ENCODE measurements at places on chromosomes 11 and 22.

GRCh38 chr11:74138021-74138420 is 32.8 kb downstream of the C2CD3 start:
- no peak for DNase-seq

DNA sequence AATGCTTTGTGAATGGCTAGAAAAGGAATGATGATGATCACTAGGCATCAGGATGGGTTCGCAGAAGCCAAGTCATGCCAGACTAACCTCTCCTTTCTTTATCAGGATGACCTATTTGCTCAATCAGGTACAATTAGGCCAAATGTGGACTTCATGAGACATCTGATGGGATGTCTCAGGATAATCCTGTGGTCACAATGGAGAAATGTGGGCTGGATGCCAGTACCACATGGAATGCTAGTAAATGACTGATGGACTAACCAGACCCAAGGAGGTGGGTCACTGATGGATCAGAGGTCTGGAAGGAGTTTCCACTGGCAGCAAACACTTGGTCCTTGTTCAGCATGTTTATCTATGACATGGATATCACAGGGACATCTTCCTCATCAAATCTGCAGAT is 94.8 kb upstream of the PHOX2A start:
- DNase-seq: no peak

DNA sequence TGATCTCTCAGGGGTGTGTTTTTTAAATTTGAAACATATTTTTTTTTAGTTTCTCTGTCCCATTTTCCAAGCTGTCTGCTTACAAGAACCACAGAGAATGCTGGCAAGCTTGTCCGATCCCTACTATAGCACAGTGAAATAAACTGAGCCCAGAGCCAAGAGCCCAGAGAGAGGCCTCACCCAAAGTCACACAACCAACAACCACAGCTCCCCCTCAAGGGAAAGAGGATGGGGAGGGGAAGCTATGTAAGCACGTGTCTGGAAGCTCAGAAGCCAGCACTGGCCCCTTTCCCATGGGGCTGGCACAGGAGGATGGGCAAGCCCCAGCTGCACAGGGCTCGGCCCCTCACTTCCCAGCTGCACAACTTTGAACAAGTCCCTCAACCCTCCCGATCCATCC is 3.2 kb upstream of the SART1 start:
- no peak for DNase-seq

DNA sequence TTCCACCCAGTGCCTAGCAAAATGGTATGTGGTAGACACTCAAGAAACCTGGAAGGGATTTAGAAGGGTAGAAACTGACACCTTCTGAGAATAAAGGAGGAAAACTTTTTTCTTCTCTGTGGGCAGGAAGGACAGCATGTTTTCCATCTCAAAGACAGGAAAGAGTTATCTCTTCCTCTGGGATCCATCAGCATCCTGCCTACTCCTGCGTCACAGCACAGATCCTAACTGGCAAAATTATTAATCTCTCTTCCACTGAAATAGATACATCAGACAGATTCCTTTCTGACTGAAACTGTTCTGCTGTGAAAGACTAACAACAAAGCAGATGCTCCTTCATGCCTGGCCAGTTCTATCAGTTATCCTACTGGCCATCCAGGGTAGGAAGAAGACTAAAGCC is 147.2 kb downstream of the SPON1 start:
- DNase-seq: no peak

GRCh38 chr11:57815877-57816276 is 54.3 kb downstream of the CTNND1 start:
- no peak for DNase-seq

DNA sequence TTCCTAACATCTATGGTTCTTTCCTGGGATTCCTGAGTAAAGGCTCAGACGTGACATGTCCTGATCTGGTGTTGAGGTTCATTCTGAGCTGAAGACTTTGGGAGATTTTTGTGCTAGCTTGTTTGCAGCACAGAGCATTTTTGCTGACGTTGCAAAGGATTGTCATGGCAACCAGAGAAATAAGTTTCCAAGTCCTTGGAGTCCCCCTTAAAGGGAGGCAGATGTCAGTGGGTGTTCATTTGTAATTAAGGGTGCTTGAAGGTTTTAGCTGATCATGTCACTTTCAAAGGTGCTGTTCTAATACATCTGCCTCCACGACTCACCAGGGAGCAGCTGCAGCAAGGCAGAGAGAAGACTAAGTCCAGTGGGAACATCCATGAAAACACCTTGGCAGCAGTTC is 5.4 kb upstream of the SYN3 start:
- no peak for DNase-seq

- DNase-seq: no peak
Observed at GRCh38 chr11:69216647-69217051, 60.9 kb downstream of the SMIM38 start.

GRCh38 chr11:100705447-100705846 is 18.4 kb downstream of the ARHGAP42 start:
- DNase-seq: no peak

DNA sequence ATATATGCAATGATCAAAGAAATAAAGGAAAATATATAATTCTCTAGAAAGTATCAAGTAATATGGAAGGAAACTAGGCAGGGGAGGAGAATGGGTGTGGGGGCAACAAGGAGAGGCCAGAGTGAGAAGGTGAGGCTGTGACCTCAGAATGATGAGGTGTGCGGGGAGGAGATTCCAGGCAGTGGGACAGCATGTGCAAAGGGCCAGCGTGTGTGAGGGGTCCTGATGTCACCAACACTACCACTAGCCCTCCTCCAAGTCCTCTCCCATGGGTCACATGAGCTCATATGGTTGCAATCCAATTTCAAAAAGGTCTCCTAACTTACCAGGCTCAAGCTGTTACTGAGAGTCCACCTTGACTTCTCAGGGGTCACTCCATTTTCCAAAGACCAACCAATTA is 463.9 kb downstream of the MN1 start:
- no peak for DNase-seq

- DNase-seq: no peak
Observed at GRCh38 chr11:22703040-22703439, 36.6 kb downstream of the GAS2 start.

DNA sequence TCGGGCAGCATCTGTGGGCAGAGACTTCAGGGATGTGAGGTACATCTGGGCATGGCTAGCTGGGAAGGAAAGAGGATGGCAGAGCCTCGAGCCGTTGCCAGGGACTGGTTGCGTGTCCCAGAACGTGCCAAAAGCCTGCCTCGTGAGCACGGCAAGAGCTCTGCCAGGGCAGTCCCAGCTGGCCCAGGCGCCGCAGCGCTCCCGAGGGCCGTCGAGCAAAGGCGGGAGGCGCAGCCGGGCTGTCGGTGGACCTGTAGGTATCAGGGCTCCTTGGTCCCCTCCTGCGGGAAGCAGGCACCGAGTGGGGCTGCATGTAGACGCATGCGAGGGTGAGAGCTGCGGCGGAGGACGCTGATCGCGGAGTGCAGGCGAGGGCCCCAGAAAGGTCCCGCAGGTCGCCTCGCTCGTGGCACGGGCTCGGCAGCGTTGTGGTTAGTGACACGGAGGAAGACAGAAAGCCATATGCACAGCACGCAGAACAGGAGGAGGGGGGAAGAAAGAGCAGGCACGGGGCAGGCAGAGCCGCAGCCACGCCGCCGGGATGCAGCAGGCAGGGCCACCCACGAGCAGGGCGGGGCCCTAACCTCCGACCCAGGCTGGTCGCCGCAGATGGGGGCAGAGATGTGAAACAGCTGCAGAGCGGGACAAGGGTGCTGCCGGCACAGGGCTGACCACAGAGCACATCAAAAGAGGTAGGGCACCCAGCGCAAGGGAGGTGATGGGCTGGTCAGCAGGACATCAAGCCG is 18.0 kb downstream of the LSP1 start:
- DNase-seq: no peak

GRCh38 chr22:37894939-37895670 is 11.0 kb upstream of the MICALL1 start:
- no peak for DNase-seq

DNA sequence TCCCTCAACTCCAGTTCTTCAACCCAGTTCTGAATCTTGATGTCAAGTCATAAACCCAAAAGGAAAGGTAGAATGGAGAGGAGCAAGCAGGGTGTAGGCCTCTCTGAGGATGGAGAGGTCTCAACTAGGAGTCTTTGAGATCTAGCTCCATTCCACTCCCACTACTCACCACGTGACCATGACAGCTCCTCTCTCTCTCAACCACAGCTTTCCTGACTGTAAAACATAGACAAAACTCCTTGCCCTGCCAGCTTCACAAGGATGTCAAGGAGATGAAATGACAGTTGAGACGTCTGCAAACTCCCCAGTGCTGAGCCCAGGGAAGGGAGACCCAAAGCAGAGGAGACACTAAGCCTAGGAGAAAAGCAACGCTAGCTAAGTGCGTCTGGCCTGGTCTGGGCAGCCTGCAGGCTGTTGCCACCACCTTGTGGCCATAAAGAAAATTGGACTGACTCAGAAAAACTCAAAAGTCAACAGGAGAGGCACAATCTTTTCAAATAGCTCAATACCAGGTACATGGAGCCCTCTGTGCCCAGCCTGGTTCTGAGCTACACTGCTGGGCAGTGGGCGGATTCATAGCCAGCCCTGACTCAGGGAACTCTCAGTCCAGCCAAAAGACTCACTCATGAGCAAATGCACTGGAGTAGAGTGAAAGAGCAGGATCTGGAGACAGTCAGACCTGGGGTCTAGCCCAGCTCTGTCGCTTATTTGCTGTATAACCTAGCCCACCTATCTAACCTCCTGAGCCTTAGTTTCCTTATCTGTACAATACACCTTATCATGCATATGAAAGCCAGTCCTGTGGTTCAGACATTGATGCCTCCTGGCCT is 3.4 kb downstream of the CLPB start:
- no peak for DNase-seq

GRCh38 chr22:35894937-35895708 is 133.5 kb downstream of the RBFOX2 start:
- no peak for DNase-seq

GRCh38 chr22:46602025-46602424 is 18.2 kb upstream of the GRAMD4 start:
- no peak for DNase-seq

DNA sequence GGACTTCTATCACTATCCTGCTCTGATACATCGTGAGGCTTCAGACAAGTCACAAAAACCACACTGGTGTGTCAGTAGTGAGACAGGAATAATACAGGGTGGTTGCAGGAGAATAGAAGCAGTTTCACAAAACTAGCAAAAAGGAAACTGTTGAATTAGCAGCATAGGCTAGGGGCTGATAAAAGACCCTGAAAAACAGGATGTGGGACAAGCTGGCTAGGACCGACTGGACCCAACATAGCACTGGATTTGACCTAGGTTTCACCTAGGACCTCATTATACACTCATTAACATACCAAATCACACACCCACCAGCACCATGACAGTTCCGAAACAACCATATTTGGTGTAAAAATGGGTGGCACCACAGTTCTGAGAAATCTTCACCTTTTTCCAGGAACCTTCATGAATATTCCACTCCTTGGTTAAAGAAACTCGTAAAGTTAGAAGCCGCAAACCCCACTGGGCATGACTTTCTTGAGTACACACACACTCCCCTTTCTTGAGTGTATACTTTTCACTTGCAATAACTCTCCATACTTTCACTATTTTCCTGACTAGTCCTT is 76.2 kb downstream of the SLC1A2 start:
- DNase-seq: no peak

GRCh38 chr22:45922661-45923060 is 54.3 kb downstream of the WNT7B start:
- no peak for DNase-seq

DNA sequence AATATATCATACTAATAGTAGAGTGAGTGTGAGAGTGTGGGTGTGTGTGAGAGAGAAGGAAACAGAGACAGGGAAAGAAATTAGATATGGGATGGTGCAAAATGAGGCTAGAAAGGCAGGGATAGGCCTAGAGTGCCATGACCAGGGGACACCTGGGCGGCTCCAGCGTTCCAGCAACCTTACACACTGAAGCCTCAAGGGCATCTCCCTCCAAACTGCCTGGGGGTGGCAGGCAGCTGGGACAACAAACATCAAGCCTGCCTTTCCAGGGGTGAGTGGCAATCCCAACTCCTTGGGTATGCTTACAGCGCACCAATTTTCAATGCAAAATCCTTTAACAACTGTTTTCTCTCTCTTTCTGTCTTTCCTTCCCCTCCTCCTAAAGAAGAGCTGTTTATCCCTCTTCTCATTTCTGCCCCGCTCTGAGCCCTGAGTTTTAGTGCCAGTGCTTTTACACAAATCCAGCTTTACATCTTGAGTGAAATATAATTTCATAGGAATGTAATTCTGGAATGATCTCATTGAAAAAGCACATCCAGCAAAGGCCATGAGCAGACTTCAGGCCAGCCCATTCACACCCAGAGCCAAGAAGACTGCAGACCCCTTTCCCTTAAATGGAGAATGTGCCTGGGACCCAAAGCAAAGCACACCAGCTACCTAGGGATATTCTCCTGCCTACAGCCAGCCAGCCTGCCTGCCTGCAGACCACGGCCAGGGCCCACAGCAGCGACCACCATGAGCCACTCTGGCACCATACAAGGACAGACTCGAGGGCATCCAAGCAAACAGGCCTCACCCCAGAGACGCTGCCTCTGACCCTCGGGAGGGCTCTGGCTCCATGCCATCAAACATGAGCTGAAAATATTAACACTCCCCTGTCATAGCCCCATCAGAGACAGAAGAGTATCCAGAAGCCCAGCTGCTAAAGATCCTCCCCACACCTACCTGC is 90.3 kb downstream of the RPL27A start:
- DNase-seq: no peak

DNA sequence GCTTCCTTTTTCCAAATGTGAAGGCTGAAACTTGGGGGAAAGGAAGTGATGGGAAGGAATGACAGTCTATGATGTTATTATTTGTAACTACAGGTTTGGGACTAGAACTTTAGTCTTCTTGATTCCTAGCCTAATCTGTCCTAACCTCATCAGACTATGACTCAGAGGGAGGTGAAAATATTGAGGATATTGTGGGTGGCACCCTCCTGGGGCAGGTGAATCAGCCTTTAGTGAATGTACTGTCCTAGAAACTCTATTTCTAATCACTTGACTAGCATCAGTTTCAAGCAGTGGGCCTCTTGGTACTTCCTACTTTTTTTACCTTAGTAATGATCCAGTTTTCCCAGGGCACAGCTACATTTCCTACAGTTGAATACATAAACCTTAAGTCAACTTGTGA is 829.0 kb upstream of the API5 start:
- DNase-seq: no peak

DNA sequence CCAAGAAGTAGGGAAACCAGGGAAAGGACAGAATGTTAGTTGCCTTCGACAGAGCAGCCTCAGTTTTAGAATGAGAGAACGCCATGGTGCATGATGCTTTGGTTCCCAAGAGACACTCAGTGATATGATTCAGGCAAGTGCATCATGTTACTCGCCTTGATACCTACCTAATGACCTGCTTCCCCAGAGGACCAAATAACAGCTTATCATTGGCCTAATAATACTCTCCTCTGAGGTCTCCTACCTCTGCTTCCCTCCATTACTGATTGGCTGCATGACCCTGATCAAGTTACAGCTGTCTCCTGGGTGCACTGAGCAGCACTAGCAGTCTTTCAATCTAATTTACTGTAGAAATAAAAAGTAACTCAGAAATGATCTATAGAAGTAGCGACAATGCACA is 979.7 kb upstream of the FAT3 start:
- no peak for DNase-seq

- DNase-seq: no peak
Observed at GRCh38 chr11:20112291-20113148, 47.8 kb downstream of the DBX1 start.

GRCh38 chr11:66864172-66864901 is 7.5 kb downstream of the LRFN4 start:
- DNase-seq: no peak

Data from stimulated activated CD8-positive, alpha-beta memory T cell treated with anti-CD3 and anti-CD28 coated beads, Interleukin-15, amount 100 ng/mL, for 4 hours (primary cell).